ENCODE measurements at places on chromosomes 13 and 19.
A peak's percentile ranks its signal among the peaks of the same experiment; 100 is the strongest.

- no peak for DNase-seq
Observed at GRCh38 chr13:51945149-51945548, 66.1 kb downstream of the ATP7B start.

DNA sequence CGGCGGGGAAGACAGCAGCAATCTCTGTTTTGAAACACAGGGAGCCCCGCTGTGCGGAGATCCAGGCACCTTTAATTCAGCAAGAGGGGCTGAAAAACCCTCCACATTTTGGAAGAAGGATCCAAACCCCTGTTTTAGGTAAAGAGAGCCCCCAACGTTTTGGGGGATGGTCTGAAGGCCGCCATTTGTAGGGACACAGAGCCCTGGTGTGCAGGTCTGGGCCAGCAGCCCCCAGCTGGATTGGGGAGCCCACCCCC is 3.5 kb upstream of the HOOK2 start:
- no peak for DNase-seq

DNA sequence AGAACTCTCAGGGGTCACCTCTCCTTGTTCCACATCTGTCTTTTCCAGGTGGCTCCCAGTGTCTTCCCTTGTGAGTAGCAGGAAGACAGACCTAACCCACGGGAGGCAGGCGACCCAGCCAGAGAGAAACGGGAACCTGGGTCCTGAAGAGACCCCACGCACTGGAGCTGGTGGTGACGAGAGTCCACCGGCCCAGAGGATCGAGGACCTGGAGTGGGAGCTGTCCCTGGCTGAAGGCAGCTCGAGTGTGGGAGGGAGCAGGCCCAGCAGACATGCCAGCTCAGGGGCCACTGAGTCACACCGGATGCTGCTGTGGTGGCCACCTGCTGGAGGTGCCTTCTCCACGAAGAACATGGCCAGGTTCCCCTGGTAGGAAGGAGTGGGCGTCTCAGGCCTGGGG is 66.5 kb upstream of the ATP12A start:
- DNase-seq = no peak

GRCh38 chr13:91632086-91632485 is 233.7 kb downstream of the GPC5 start:
- DNase-seq = no peak

- DNase-seq = peak; percentile 47
Observed at GRCh38 chr13:95643936-95644598, 439 bp downstream of the DZIP1 start.

GRCh38 chr13:74115133-74115532 is 19.1 kb downstream of the KLF12 start:
- DNase-seq = no peak

DNA sequence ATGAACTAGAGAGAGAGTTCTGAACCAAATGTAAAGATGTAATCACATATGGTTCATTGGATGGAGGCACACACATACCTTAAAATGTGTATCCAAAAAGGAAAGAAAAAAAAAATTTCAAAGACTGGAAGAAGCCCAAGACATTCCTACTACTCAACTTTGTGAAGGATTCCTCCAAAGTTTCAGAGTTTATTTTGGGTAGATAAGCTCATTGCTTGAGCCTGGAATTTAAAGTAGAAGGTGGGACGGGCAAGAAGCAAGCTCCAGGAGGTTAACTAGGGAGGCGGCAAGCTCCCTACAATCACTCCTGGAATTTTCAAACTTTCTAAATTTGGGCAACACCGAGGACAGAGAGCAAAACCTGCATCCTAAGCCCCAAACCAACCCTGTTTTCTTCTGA is 1.9 kb downstream of the TSHZ3 start:
- no peak for DNase-seq

DNA sequence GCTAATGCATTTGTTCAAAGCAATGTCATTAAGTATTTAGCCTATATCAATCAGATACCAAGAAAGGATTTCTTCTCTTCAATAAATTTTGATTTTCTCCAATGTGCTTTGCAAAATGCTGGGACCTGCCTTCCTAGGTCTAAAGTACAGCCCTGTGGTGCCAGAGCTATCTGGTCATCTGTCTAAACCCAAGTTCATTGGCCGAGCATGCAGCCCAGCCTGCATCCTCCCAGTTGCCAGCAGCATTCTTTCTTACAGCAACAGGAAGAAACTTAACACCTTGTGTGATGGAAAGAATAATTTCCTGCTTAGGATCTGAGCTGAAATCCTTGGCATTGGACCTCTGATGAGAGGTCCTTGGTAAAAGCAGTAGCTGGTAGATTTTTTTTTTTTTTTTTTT is 310.0 kb downstream of the RBM26 start:
- DNase-seq = no peak

- no peak for DNase-seq
Observed at GRCh38 chr13:113637262-113638160, 20.5 kb downstream of the ATP4B start.

- no peak for DNase-seq
Observed at GRCh38 chr19:748274-748598, 2.7 kb upstream of the MISP start.

- no peak for DNase-seq
Observed at GRCh38 chr13:112947796-112948195, 21.2 kb upstream of the MCF2L start.

DNA sequence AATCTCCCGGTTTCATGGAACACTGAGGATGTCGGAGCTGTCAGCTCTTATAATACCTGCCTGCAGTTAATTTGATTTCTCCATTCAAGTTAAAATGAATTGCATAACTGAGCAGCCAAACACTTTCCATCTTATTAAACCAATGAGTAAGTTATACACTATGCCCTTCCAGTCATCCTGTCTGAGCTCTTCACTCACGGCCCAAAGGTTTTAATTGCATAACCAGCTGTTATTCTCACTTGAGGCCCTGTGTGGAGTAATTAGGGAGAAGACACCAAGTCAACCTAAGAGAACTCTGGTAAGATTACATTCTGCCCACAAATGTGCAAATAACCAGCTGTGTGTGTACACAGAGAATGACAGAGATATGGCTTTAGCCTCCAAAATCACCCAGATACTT is 303.5 kb downstream of the TBC1D4 start:
- no peak for DNase-seq

DNA sequence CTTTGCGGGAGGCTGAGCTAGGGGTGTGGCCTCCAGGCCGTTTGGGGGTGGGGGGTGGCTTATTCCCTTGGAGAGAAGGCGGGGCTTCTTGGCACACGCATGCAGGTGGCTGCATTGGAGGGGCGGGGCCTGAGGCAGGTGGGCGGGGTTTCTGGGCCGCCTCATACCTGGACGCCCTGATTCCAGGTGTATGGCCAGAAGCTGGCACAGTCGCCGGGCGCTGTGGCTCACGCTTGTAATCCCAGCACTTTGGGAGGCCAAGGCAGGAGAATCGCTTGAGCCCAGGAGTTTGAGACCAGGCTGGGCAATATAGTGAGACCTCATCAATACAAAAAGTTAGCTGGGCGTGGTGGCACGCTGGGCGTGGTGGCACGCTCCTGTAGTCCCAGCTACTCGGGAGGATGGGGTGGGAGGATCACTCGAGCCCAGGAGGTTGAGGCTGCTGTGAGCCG is 7.8 kb downstream of the ABCA7 start:
- no peak for DNase-seq

GRCh38 chr19:34502582-34503411 is 21.2 kb downstream of the WTIP start:
- no peak for DNase-seq

DNA sequence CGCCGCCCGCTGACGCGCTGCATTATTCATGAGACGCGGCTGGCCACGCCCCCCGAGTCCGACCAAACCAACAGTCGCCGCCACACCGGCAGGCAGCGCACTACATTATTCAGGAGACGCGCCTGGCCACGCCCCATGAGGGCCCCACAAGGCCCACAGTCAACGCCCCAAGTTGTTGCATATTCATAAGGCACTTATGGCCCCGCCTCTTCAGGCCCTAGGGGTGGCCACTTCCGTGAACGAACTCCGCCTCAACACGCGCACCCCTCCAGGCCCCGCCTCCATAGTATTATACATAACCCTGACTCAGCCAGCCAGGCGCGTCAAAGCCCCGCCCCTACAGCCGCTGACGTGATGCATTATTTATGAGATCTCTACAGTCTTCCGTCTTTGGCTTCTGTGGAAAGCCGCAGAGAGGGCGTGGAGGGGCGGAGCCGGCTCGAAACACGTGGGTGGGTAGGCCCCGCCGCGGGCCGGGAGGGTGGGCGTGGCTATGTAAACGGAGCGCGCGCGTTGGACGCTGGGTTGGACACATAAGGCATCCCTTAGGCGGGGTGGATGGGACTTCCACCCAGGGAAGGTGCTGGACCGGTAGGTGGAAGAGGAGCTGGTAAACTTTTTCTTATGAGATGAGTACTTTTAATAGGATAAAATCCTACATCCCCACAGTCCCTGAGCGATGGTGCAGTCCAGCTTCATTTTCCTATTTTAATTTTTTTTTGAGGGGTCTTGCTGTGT is 423 bp upstream of the ELL start:
- DNase-seq = peak; percentile 100

- no peak for DNase-seq
Observed at GRCh38 chr13:111468037-111468959, 147.9 kb downstream of the TEX29 start.

GRCh38 chr19:31173991-31174390 is 175.2 kb downstream of the TSHZ3 start:
- DNase-seq = no peak

GRCh38 chr13:60080850-60081249 is 82.9 kb downstream of the DIAPH3 start:
- no peak for DNase-seq

- DNase-seq = peak; percentile 88
Observed at GRCh38 chr19:4576016-4576933, 16.8 kb upstream of the SEMA6B start.
